ENCODE measurements at places on chromosomes 1 and 21.

- no peak for DNase-seq
Measured at GRCh38 chr1:3771108-3772026, 1.2 kb upstream of the SMIM1 start.

GRCh38 chr1:82398357-82398756 lies 597.6 kb downstream of the ADGRL2 start:
- no peak for DNase-seq

DNA sequence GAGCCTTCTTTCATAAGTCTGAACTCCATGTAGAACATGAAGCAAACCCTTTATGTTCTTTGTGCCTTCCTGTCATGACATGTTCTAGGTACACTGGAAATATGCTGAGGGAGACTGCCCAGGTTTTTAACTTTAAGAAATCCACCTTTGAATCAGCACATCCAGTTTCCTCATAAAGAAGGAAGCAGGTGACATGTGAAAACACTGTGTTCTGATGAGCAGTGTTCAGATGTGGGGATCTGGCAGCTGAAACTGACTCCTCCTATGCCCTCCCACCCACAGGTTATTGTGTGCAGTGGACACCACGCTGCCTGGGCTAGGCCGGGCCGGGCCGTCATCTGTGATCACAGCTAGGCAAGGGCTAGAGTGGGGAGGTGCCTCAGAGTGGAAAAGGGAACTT lies 51.1 kb downstream of the CNN3 start:
- no peak for DNase-seq

DNA sequence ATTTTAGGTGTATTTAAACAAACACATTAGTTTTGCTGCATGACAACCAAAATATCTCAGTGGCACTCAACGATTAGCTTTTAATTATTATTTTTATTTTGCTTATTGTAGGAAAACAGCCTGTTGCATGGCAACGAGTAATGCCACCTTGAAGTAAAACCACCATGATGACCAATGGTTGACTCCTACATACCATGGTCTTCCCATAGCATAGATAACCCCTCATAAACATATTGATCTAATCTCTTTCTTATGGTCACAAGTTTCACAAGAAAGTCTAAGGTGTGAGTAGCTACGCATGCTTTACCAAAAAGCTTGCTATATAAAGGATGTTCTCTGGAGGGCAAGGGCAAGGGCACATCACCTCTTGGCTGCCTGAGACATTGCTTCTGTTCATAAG lies 61.5 kb upstream of the PTBP2 start:
- DNase-seq, result no peak

DNA sequence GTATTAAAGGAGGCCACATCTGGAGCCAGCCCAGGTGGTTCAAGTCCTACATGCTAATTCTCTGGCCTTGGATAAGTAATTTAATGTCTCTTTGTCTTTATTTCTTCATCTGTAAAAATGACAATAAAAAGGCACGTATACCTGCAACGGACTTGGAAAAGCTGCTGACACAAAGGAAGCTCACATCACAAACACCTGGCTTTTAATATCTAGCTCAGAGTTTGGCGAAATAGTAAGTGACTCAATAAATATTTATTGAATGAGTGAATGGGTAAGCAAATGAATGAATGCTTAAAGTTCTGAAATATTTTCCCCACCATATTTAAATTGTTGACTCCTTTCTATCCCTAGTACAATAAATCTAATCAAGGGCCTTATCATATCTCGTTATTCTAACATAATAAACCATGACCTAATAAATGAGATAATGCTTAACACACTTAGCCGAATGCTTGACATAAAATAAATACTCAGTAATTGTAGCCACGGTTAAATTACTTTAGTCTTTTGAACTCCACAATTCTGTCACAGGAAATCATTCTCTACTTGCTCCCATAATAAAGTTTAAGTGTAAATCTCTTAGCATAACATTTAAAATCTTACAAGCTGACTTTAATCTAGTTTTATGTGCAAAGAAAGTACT lies 74.7 kb upstream of the PALMD start:
- no peak for DNase-seq

DNA sequence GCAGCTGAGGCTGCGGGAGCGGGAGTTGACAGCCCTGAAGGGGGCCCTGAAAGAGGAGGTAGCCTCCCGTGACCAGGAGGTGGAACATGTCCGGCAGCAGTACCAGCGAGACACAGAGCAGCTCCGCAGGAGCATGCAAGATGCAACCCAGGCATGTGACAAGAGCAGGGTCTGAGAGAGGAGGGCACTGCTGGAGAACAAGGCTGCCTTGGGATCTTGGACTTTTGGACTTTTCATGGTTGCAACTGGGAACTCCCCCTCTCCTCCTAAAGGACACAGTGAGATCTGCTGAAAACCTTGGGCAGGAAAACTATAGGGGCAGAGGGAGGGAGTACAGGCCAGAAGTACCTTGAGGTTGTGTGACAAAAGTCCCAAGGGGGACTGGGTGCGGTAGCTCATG lies 13.5 kb downstream of the CGN start:
- no peak for DNase-seq

DNA sequence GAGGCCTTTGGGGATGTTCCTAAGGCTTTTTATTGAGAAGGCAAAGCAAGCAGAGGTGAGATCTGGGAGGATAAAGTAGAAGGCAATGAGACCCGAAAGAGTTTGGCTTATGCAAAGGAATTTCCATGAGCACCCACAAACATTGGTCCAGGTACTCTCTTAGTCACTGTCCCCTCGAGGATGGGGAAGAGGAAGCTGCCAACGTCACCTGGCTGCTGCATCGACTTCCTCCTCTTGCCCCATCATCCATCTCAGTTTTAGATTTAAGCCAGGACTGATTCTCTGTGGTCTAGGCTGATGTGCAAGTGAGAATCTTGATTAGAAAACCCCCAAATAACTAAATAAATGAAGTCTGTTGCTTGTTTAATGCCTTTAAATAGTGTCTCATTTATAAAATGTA lies 28.7 kb downstream of the RUNX1 start:
- DNase-seq, result no peak

- no peak for DNase-seq
Measured at GRCh38 chr1:178938959-178939317, 68.1 kb upstream of the ANGPTL1 start.

DNA sequence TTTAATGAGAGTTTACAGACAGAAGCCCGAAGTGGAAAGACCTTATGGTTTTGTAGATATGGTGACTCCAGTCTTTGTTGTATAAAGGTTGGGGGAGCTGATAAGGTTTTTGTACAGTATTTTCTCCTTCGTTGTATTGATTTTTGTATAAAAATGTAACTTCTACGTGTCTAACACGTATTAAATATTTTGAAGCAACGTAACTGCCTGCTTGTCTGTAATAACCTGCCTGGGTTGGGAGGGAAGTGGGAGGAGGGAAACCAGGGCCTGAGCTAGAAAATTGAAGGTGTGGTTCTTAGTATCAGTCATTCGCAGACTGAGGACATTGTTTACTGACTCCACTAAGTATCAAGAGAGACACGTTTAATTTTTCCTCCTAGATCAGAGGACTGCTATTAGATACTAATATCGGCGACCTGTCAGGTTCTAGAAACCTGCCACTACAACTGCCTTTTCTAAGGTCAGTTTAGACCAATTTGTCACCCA lies 2.2 kb downstream of the IER5 start:
- no peak for DNase-seq

GRCh38 chr1:110872745-110873720 lies at the start of gene CD53:
TSS of gene CD53 (plus strand) at chr1:110873148. CDS start at chr1:110891409, 18,261 bp downstream.
- DNase-seq, result no peak

GRCh38 chr1:230824919-230825721 lies 43.2 kb downstream of the C1orf198 start:
- DNase-seq, result peak; percentile 47

GRCh38 chr1:37037690-37038089 lies 3.4 kb upstream of the GRIK3 start:
- DNase-seq, result no peak

GRCh38 chr1:3464649-3465025 lies 10.2 kb downstream of the ARHGEF16 start:
- no peak for DNase-seq

GRCh38 chr1:119885903-119886783 lies 10.2 kb downstream of the ADAM30 start:
- no peak for DNase-seq

DNA sequence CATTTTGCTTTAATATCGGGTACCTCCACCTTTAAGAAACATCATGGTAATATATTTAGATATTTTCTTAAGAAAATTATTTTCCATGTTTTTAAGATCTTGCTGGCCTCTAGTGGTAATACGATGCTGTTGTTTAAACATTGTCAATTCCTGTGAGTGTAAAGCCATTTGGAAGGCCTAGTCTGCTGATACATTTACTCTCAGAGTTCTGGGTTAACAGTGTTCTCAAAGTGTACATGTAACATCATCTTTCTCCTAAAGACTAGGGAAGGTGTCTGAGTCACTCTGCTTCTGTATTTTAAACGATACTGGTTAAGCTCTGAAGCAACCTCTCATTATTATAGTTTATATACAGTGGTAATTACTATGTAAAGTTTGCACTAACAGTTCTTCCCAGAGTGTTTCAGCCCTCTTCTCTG lies 189.1 kb downstream of the RASAL2 start:
- peak; percentile 36 for DNase-seq

GRCh38 chr1:39170731-39171667 lies 33.5 kb upstream of the MACF1 start:
- DNase-seq, result no peak

DNA sequence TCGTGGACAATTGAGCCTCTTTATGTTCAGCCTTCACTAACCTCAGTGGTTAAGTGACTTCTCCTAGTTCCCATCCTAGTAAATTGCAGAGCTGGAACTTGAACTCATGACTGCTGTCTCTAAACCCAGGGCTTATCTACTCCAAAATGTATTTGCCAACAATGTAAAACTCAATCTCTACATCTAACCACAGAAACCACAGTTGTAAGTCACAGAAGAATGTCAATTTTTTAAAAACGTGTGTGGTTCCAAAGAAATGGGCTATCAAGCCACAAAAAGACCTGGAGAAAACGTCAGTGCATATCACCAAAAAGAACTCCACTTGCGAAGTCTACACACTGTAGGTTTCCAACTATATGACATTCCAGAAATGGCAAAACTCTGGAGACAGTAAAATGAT lies 172.6 kb upstream of the HMCN1 start:
- DNase-seq, result no peak

GRCh38 chr1:170694172-170694926 lies 30.4 kb downstream of the PRRX1 start:
- no peak for DNase-seq

DNA sequence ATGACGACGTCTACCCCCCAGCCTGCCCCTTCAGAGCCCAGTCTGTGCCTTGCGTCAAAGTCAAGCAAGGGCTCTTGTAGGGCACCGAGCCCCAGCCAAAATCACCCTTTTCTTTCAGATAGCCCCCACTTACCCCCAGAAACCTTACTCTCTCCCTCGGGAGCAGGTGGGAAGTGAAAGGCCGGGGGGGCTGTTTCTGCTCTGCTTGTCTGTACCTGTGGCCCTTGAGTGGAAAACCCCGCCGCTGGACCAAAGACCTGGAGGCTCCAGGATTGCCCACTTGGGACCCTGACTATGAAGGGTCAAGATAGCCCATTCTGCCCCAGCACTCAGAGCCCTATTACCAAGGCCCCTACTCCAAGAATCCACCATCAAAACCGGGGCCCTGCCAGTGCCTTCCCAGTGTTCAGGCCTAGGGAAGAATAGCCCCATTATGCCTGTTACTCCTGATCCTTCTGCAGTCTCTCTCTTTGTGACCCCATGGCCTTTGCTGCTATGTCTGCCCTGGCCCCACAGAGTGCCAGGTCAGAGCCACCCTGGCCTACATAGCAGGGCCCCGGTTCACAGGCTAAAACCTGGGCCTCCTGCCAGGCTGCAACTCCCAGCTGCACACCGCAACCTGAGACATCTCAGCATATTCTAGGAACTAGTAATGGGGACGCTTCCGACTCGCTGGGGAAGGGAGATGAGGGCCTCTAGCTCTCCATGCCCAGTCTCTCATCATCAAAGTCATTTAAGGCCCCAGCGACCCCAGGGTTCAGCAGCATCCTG lies 22.2 kb upstream of the HPDL start:
- no peak for DNase-seq

DNA sequence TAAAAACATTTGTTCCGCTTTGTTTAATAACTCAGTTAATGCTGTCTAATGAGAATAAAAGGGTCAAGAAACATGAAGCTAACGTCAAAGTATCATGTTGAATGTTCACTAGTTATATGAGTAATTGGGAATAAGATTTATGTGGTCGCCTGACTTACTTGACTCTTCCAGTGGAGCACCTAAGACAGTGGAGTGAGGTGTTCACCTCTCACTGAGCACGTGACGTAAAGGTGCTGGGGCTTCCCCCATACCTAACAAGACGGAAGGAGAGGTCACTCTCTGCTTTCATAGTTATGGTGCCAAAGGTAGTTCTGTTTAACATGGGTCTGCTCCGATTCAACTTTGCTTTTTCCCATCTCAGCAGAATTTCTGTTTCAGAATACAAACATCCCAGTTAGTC lies 686 bp downstream of the KMO start:
- no peak for DNase-seq

DNA sequence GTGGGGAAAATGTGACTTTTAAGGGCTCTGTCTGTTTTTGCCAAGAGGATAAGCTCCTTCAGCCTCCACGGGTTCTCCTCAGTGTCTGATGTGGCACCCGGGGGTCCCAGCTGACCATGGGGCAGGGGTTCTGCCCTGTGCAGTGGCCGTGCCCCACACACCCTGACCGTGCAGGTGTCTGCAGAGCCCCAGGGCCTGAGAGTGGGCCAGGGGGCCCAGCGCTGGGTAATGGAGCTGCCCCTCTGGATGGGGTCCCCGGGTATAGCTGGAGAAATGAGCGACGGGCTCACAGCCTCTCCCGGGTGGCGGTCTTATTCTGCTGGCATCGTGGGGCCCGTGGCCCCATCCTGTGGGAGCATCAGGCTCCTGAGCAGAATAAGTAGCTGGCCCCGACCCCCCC lies 2.9 kb upstream of the PFKL start:
- no peak for DNase-seq

Measured in HS-5 (cell line).